ENCODE measurements at places on chromosomes 2 and 18. TPM values are rescaled to one million over a fixed set of nuclear protein-coding genes. Genes with fewer than 3 reads are reported as not detected.

Gene FAP
- 15.5 TPM for total RNA-seq

Gene TUBB8B
- not detected for total RNA-seq

Gene SERPINB3
- under 0.01 TPM for total RNA-seq

Gene CTAGE1
- total RNA-seq, result not detected

Gene EGR4
- total RNA-seq, result not detected

Gene VWC2L
- not detected for total RNA-seq

Gene CRYGD
- total RNA-seq, result not detected

Gene TOGARAM2
- total RNA-seq, result not detected

Gene SERPINB7
- total RNA-seq, result not detected

Gene HJURP
- total RNA-seq, result 8.4 TPM

Gene SCYGR4
- total RNA-seq, result not detected

Gene SIX3
- not detected for total RNA-seq
